CD4-positive, alpha-beta T cell treated with Interleukin-17A for 4 hours (primary cell): ENCODE measurements at places on chromosomes 12 and 14.
A peak's percentile ranks its signal among the peaks of the same experiment; 100 is the strongest.

DNA sequence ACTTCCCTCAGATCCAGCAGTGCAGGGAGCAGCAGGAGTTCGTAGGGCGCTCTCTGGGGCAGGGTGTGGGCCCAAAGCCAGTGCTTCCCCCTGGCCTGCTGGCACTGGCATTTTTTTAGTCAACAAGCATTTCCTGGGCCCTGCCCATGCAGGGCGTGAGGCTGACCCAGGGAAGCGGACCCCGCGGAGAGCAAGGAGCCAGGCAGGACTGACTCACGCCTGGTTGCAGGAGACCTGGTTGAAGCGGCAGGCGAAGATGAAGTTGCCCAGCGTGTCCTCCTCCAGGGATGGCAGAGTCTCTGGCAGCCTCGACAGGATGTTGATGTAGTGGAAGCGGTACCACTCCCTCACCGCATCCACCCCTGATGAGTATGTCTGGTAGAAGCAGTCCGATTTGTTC lies 13.5 kb downstream of the SCNN1A start:
- DNase-seq, result peak; percentile 68

DNA sequence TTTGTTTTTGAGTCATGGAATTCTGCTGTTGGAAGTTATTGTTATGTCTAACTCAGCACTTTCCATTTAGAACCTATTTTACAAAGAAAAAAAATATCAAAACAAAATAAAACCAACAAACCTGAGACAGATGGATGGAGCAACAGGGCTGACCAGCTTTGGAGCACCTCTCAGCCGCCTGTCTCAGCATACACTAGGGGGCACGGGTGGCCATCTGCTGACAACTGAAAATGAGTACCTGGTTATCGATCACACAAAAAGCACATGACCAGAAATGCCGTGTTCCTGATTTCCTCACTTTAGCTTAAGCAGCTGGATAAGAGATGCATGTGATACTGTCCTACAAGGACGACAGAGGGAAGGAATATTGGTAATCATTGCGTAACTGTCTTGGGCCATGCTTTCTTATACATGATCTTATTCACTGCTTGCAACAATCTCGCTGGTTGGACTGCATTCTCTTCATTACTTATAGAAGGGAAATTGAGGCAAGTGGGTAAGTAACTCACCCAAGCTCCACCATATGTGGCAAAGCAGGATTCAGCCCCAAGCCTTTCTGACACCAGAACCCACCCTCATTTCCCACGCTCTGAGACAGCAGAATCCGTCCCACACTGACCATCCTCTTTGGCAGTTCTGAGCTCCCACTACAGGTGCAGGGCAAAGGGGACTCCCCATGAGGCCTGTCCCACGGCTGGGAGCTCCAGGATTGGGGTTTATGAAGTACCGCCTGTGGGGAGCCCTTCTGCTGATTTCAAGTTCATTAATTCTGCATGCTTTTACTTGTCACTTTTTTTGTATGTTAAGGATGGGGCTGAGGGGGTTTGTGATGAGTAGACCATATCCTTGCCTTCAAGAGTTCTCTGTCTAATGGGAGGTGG lies 43.5 kb downstream of the C14orf132 start:
- no peak for DNase-seq

DNA sequence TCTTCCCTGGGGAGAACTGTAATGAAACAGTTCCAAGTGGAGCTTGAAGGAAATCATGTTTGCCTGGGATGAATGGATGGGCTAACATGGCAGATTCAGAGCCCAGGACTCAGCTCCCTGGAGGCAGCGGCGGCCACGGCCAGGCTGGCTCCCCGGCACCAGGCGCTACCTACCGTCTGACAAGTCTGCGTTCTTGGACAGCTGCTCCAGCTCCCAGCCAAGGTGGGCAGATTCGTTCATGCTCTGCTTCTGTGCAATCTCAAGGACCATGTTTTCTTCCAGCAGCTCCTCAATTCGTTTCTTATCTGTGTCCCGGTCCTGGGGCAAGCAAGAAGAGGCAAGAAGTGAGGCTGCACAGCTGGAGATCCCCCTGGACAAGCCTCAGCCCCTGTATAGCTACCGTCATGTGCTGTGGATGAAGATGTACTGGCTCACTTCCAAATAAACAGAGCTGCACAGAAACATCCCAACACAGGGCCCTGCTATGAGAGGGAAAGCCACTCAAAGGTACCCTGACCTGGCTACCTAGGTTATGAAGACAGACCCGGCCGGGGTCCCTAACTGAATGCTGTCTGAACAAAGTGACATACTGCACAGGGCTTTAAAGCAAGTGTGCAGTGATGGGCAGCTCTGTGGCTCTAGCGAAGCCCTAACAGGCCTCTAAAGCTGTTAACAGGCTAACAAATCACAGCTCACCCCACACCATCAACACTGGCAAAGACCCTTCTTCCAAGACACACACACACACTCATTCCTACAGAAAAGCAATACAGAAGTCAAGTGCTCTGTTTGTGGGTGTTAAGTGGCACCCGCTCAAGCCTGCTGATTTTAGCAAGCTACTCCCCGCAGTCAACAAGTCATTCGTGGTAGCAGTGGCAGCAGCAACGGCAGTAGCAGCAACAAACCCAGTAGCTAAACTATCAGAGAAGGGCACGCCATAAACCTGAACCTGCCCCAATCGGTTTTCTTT lies 80.4 kb upstream of the GPR68 start:
- peak; percentile 30 for DNase-seq

DNA sequence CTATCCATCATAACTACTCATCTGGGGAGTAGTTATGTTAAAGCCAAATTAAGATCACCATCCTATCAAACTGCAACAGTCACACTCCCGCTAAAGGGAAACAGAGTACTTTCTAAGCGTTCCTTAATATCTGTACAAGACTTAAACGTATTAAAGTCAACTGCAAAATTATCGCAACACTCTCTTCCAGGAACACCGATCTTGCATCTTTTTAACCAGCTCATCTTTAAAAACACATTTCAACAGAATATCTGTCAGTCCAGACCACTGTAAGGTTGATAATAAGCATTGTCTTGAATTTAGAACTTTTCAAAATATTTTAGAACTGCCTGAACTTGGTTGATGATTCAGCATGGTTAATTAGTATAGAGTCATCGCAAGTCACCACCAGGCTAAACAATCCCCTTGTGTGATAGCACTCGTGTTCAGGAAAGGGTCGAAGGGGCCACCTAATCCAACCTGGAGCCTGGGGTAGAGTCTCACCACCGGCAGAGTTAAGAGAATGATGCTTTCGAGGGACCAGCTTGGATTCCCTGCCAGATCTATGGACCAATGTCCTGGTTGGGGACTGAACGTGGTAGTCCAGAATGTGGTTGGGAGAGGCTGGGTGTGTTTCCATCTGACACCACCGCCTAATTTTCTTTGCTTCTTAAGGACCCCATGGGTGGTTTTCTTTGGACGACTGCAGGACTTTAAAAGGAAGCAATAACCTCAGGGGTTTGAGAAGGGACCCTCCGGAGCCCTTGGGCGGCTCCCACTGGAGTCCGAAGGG lies 890 bp downstream of the SPTLC2 start:
- DNase-seq, result peak; percentile 24

GRCh38 chr14:51602310-51602709 lies 49.4 kb upstream of the FRMD6 start:
- no peak for DNase-seq

GRCh38 chr12:69024413-69024812 lies 91.4 kb upstream of the CPM start:
- no peak for DNase-seq

DNA sequence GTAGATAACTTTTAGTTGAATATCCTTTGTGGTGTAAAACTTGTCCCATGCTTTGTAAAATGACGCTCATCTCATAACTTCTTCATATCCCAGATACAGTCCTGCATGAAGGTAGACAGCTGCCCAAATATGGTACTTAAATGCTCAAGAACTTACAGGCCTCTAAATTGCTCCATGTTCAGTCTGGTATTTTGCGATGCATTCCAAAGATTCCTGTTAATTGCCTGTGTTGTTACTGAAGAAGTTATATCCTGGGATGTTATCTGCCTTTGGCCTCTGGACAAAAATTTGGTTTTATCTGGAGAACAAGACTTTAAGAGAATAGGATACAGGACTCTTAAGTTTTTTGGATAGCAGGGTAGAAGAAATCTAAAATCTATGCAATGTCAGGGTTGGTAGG lies 473.0 kb downstream of the PCNX1 start:
- no peak for DNase-seq

DNA sequence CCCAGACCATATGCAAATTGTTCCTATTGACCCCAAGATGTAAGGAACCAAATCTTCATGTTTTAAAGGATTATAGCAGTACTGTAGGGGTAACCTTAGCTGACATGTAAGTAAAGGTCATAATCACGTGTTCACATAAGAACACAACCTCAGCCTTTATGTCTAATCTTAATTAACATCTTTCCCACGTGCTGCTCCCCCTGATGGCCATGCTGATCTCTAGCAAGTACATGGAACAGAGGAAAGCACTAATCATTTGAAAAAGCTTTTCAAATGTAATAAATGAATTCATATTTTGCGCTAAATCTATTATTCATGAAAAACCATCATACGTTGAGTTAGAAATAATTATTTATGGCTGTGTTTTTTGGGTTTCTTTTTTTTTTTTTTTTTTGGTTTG lies 30.5 kb upstream of the ITPR2 start:
- peak; percentile 11 for DNase-seq

DNA sequence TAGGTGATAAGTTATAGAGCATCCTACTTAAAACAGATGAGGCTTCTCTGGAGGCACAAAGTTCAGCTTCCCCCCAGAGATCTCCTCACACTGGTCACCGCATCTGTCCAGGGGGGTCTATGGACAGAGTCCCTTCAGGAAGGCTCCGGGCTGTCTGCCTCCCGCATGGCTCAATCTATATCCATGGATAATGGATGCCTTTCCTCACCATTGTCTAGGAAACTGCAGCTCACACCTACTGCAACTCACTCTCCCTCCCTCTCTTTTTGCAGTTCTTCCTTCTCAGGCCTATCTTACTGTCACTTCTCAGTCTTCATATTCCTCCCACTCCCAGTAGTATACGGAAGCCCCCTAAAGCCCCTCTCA lies 100.6 kb upstream of the BCL2L14 start:
- DNase-seq, result no peak

DNA sequence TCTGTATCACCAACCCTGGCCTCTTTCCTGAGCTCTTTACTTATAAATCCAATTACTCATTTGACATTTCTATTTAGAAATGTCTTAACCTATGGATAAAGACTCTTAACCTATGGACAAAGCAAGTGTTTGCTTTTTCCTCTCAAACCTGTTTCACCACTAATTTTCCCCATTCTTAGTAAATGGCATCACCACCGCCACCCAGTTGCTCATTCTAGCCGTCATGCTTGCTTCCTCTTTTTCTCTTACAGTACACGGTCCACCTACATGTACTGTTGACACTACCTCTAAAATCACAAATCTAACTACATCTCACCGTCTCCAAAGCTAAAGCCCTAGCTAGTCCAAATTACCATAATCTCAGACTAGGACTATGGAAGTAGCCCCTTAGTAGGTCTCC lies 60.0 kb downstream of the CAPS2 start:
- no peak for DNase-seq

DNA sequence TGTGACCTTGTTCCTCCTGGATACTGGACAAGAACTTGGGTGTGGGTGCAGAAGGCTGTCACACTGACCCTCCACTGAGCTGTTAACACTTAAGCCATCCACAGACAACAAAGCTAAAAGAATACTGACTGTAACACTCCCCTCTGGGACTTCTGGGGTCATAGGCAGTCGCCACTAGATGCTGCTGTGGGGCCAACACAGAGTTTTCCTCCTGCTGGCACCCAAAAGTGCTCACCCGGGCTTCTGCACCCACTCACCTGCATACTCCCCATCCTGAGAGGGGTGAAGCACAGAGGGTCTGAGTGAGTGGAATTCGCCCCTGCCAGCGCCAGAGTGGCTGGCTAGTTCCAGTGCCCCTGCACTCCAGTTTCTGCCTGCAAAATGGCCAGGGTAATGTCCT lies 422.4 kb upstream of the LMO3 start:
- no peak for DNase-seq

DNA sequence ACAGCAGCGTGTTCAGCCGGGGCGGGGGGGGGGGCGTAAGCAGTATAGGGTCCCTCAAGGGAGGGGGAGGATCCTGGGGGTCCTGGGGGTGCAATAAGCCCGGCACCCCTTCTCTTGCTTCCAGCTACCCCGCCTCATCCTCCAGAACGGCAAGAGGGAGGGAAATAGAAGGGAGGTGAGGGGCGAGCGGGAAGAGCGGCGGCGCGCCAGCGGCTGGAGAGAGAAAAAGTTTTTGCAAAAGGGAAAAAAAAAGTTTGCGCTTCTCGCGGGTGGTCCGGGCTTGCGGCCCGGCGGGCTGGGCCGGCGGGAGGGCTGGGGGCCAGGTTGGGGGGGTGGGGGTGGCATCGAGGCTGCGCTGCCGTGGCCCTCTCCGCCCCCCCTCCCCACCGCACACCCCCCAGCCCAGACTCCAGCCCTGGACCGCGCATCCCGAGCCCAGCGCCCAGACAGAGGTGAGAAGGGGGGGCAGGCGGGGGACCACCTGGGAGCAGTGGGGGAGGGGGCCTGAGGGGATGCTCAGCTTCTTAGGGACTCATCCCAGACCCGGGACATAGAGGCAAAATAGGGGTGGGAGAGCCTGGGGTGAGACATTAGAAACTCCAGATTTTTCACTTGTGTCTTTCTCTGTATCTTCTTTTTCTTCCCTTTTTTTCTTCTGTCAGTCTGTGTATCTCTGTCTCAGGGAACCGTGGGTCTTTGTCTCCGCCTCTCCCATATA lies at the start of gene GLI1:
TSS of gene GLI1 (plus strand) at position 36 of the 718 bp plus-strand sequence. CDS start 3,907 bp downstream, outside the sequence.
- DNase-seq, result no peak

DNA sequence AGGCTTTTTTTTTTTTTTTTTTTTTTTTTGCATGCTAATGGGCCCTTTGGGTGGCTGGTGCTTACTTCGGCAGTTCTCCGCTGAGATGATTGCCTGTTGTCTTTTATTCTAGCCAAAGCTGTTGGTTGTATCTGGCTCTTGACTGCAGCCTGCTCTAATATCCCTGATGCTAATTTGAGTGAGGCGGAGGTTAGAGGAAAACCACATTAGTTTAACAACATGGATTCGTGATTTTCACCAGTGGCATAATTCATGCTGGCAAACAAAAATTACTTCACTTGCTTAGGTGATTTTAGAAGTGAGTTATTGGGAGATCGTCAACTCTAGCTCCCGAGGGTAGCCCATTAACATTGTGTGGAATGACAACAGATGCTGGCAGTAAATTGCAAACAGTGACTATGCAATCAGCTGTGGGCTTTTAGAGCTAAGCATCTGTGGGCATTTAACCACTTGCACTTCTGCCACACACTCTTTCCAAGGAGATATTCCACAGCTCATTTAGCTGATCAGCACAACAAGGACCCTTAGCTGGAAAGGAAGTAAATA lies 97.6 kb upstream of the ZDHHC17 start:
- no peak for DNase-seq

- peak; percentile 38 for DNase-seq
These were observed 359.3 kb downstream of the BCL11B start for GRCh38 chr14:98912655-98913054.

GRCh38 chr12:51592034-51592705 lies 1.1 kb downstream of the SCN8A start:
- DNase-seq, result no peak

GRCh38 chr12:92058664-92059063 lies 87.0 kb downstream of the BTG1 start:
- no peak for DNase-seq
